ENCODE measurements at places on chromosomes 12 and 14. TPM values are rescaled to one million over a fixed set of nuclear protein-coding genes. Genes with fewer than 3 reads are reported as not detected.

ING4 gene
- 23.3 TPM for total RNA-seq

DNA sequence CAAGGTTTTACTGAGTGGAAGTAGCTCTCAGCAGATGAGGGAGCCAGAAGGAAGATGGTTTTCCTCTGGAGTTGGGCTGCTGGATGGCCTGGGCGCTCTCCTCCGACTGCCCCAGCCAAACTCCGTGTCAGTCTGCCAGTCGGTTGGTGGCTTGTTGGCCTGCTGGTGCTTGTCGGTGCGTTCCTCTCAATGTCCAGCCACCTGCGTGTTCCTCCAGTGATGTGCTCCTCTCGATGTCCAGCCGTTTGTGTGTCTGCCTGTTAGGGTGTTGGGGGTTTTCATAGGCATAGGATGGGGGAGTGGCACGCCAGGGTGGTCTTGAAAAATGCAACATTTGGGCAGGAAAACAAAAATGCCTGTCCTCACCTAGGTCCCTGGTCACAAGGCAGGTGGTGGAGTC is 37.0 kb upstream of the LDHB start:
- no peaks in the 10 kb centered on the region for H3K4me1 ChIP-seq
- H3K36me3 ChIP-seq, result no peaks in the 10 kb centered on the region
- no peak overlapping the region for H3K27ac ChIP-seq
- H3K27me3 ChIP-seq, result no peaks in the 10 kb centered on the region

TPH2 gene
- total RNA-seq, result 0.26 TPM

- no peak overlapping the region for H3K4me3 ChIP-seq
- H3K4me1 ChIP-seq, result peaks cover 100% of the 10 kb centered on the region
- no peak for DNase-seq
- H3K27me3 ChIP-seq, result no peaks in the 10 kb centered on the region
Observed at GRCh38 chr14:23610090-23610814, 25.9 kb upstream of the DHRS2 start.

AQP6 gene
- not detected for total RNA-seq

DNA sequence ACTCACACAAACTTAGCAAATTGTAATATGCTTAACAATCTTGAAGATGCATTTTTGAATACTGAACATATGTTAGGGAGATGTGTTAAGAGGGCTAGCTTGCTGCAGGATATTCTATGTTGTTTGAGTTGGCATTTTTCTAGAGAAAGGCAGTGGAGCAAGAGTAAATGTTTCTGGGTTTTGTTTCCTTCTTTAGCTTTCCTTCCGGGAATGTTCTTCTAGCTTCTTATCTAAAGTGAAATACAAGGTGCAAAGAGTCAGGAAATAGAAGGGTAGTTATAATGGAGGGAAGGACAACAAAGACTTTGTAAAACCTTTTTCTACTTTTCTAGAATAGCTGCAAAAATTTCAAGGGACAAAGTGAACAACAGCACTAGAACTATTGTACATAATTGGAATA is 77.6 kb upstream of the KCNH3 start:
- H3K4me3 ChIP-seq, result no peak overlapping the region
- DNase-seq, result no peak
- H3K4me1 ChIP-seq, result no peaks in the 10 kb centered on the region
- H3K27ac ChIP-seq, result no peak overlapping the region

MYF6 gene
- not detected for total RNA-seq

GRCh38 chr14:72774141-72774540 is 119.8 kb downstream of the DPF3 start:
- H3K27ac ChIP-seq, result no peak overlapping the region
- H3K4me1 ChIP-seq, result no peaks in the 10 kb centered on the region
- no peak overlapping the region for H3K4me3 ChIP-seq
- DNase-seq, result no peak
- no peaks in the 10 kb centered on the region for H3K36me3 ChIP-seq

DNA sequence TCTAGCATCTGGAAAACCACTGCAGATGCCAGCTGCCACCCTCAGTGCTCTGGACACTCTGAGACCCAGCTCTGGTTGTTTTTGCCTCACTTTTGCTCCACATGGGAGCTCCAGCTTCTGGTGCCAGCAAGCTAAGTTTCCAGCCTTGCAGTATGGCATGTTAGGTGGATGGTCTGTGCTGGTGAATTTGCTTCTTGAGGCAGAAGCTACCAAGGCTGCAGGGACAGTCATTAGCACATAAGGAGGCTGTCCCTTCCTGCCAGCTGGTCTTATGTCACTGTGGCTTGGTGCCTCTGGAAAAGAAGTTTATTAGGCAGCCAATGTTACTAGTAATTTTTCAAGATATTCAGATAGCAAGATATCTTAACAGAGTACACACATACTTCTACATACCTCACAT is 64.2 kb upstream of the CSRP2 start:
- no peaks in the 10 kb centered on the region for H3K36me3 ChIP-seq
- no peak for DNase-seq
- H3K4me3 ChIP-seq, result no peak overlapping the region
- H3K27me3 ChIP-seq, result no peaks in the 10 kb centered on the region
- no peaks in the 10 kb centered on the region for H3K4me1 ChIP-seq

GRCh38 chr14:60686865-60687264 is 37.3 kb downstream of the SIX4 start:
- H3K27me3 ChIP-seq, result no peaks in the 10 kb centered on the region
- H3K27ac ChIP-seq, result no peak overlapping the region
- no peak for DNase-seq
- H3K4me3 ChIP-seq, result no peak overlapping the region
- H3K4me1 ChIP-seq, result no peaks in the 10 kb centered on the region

SYNE3 gene
- 7.0 TPM for total RNA-seq

GRCh38 chr12:28568704-28569103 is 378.4 kb downstream of the CCDC91 start:
- no peaks in the 10 kb centered on the region for H3K27me3 ChIP-seq

DNA sequence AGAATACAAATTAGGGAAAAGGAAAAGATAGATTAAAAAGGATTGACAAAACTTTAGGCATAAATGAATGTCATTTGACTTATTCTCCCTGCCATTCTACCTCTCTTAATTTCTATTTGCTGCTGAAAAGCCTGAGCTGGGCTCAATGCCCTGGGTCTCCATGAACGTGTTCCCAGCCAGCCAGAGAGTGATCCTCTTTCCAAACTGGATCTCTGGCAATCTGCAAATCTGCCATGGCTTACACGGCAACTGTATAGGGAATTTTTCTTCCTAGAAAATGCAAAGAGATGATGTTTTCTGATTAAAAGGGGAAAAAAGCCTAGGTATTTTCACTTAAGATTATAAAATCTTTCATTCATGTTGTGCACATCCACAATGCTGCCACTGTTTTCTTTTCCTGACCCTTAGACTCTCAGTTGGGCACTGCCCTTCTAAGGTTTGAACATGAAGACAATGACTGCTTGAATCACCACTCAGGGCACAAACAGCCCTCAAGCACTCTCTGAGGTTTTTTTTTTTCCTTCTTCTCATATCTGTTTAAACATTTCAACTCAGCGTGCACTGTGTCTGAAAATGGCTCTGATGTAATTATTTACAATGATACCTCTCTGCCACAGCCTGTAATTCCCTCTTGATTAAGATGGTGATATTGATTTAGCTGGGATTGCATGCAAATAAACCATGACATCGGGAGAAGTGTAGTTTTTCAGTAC is 60.3 kb downstream of the DACT1 start:
- H3K4me3 ChIP-seq, result no peak overlapping the region
- no peaks in the 10 kb centered on the region for H3K27me3 ChIP-seq
- no peaks in the 10 kb centered on the region for H3K36me3 ChIP-seq
- no peaks in the 10 kb centered on the region for H3K4me1 ChIP-seq

- H3K27ac ChIP-seq, result no peak overlapping the region
- H3K4me3 ChIP-seq, result no peak overlapping the region
- DNase-seq, result no peak
- H3K4me1 ChIP-seq, result peaks cover 14% of the 10 kb centered on the region
- H3K36me3 ChIP-seq, result no peaks in the 10 kb centered on the region
- no peaks in the 10 kb centered on the region for H3K27me3 ChIP-seq
Observed at GRCh38 chr14:73133795-73134194, 2.5 kb upstream of the PSEN1 start.

AVPR1A gene
- 2.0 TPM for total RNA-seq

All from body of pancreas (tissue), 4 donors.